NCI-H2171 (cell line): ENCODE measurements at places on chromosomes 16 and 17.

- no peak for DNase-seq
These were observed 19.4 kb upstream of the PRM1 start for GRCh38 chr16:11300560-11300892.

DNA sequence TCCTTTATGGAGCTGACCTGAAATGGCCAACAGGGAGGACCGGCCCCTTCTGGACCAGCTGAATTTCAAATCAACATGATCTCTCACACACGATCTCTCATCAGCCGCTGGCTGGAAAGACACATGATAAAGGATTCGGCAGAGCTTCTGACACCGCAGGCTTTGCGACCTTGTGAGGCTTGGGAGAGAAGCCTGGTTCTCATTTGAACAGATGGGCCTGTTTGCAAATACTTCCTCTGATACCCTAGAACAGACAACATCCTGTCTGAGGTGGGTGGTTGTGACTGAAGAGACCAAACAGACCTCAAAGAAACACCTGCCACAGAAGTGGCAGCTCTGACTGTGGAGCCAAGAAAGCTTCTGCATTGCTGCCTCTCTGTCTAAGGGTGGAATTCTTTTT is 77.9 kb upstream of the SDK2 start:
- peak; percentile 68 for DNase-seq

GRCh38 chr17:48594538-48595277 is 1.1 kb upstream of the HOXB5 start:
- no peak for DNase-seq

- DNase-seq, result no peak
These were observed 28.1 kb downstream of the HASPIN start for GRCh38 chr17:3751836-3752235.

DNA sequence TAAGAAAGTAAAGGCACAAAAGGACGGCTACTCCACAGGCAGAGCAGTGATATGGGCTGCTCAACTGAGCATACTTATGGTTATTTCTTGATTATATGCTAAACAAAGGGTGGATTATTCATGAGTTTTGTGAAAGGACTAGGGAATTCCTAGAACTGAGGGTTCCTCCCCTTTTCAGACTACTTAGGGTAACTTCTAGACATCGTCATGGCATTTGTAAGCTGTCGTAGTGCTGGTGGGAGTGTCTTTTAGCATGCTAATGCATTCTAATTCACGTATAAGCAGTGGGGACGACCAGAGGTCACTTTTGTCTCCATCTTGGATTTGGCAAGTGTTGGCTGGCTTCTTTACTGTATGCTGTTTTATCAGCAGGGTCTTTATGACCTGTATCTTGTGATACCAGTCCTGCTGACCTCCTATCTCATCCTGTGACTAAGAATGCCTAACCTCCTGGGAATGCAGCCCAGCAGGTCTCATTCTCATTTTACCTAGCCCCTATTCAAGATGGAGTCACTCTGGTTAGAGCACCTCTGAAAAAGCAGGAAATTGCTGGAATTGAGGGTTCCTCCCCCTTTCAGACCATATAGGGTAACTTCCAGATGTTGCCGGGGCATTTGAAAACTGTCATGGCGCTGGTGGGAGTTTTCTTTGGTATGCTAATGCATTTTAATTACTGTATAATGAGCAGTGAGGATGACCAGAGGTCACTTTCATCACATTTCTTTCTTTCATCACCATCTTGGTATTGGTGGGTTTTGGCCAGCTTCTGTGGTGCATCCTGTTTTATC is 388.5 kb downstream of the XYLT1 start:
- DNase-seq, result no peak

DNA sequence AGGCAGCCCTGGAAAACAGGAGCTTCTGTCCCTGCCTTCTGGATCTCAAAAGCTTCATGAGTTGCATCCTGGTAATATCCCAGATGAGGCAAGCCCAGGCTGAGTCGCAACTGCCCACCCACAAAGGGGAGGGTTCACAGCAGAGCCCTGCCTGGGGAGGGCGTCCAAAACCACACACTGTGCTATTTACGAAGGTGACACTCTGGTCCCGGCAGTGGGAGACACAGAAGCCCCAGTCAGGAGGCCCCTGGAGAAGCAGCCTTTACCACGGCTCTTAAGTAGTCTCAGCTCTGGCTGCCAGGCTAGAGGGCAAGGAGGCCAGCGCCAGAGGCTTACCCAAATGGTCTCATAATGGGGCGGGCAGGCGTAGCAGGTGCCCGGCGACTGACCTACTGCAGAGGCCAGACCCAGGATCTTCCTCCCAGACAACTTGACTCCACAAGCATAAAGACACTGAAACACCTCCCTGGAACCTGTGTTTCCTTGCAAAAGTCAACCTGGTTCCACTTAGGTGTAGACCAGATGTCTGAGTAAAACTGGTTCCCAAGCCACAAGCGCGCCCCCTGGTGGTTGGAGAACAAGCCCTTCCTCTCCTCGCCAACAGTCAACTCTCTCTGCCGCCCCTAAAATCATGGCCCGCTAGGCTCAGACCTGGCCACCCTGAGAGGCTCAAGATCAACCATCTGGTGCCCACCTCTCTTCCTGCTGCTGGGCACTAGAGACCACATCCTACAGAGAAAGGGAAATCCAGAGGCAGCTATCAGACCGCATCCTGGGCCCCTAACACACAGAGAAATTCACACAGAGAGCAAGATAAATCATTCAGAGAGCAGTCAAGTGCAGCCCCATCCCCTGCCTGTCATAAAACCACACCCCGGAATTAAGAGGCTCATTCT is 5.2 kb downstream of the AXIN2 start:
- DNase-seq, result peak; percentile 35

DNA sequence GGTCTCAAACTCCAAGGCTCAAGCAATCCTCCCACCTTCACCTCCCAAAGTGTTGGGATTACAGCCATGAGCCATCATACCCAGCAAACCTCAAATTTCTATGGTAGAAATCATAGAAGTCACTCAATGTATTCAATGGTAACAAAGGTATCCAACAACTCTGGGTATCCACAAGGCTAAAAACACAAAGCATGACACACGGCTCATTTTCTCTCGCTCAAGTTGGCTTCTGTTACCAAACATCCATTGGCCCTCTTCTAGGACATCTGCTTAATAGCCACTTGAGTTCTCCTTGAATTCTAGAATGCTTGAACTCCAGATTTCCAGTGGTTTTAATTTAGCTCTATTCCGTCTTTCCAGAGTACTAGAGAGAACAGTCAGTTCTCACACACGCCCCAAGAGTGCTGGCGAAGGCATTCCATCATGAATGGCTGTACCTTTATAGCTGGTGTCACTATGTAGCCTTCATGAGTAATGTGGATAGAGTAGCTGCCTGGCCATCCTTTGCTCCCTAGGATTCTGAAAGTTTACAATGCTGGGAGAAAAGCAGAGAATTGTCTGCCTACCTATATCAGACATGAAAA is 42.6 kb downstream of the SPAG9 start:
- no peak for DNase-seq

DNA sequence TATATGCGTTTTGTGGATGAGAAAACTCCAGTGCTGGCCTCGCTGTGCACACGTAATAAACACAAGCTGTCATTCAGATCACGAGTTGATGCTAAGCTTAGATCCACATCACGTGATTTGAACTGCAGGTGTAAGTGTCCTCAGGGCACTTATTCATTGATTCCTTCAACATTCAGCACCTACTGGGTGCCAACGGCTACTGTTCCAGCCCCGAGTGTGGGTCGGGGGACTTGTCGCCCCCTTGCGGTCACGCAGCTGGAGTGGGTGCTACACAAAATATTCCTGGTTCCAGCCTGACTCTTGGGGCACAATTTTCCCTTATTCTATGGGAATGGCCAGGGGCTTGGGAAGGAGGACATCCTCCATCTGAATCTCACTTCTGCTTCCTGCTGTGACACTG is 29.9 kb upstream of the GINS2 start:
- DNase-seq, result peak; percentile 37

- no peak for DNase-seq
These were observed 104.4 kb downstream of the VPS53 start for GRCh38 chr17:610276-610675.

GRCh38 chr16:3589441-3589921 is 12.3 kb upstream of the NLRC3 start:
- no peak for DNase-seq

DNA sequence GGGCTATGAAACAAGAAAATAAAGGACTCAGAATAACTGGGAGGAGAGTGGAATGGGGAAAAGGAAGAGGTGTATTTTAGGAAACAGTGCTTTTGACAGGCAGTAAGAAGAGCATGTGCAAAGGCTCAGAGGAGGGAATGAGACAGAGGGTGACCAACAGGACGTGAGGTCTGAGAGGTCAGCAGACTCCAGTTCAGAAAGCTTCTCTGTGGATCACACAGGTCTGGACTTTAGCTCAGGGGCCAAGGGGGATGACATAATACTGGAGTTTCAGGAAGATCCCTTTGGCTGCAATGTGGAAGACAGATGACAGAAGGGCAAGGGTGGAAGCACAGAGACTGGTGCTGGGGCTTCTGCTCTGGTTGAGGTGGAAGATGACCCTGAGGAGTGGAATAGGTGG is 489.9 kb upstream of the CDH5 start:
- DNase-seq, result no peak

DNA sequence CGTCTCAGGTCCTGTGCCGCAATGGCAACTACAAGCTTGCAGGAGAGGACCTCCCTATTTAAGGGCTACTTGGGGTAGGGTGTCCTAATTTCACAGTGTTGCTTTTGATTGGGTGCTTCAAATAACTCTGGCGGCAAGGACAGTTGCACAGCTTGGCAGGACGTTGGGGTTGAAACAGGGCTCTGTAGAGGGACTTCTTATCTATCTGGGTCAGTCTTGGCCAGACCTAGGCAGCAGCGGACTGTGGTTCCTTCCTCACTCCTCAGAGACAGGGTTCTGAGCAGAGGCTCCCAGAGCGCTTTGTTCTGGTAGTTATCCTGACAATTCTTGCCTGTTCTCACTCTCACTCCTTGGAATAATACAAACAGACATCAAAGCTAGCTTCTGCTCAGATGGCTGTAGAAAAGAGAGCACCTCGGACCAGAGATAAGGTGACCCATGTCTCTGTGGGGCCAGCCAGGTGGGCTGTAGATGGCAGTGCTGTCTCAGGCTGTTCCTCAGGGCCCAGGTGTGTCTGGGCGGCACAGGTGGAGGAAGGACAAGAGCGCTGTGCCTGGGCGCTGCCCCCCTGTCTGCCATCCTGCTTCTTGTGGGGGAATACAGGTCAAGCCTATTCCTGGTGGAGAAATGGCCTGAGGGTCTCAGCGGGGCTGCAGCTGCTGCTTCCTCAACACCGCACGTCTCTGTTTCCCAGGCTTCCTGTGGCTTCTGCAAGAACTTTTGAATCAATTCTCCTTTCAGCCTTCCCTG is 61.0 kb downstream of the PLD6 start:
- DNase-seq, result no peak

DNA sequence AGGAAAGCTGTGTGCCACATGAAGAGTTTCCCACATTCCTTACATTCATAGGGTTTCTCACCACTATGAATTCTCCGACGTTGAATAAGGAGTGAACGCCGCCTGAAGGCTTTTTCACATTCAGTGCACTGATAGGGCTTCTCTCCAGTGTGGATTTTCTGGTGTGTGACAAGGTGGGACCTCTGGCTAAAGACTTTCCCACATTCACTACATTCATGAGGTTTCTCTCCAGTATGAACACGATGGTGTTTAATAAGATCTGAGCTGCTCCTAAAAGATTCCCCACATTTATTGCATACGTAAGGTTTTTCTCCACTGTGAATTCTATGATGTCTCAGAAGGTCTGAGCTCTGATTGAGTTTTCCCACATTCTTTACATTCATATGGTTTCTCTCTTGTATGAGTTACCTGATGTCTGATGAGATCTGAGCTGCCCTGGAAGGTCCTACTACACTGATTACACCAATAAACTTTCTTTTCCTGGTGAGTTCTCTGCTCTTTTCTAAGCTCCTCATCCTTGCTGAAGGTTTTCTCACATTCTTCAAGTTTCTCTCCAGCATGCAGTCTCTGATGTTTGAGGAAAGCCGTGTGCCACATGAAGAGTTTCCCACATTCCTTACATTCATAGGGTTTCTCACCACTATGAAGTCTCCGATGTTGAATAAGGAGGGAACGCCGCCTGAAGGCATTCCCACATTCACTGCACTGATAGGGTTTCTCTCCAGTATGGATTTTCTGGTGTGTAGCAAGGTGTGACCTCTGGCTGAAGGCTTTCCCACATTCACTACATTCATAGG is 10.0 kb downstream of the ZNF594 start:
- DNase-seq, result no peak

DNA sequence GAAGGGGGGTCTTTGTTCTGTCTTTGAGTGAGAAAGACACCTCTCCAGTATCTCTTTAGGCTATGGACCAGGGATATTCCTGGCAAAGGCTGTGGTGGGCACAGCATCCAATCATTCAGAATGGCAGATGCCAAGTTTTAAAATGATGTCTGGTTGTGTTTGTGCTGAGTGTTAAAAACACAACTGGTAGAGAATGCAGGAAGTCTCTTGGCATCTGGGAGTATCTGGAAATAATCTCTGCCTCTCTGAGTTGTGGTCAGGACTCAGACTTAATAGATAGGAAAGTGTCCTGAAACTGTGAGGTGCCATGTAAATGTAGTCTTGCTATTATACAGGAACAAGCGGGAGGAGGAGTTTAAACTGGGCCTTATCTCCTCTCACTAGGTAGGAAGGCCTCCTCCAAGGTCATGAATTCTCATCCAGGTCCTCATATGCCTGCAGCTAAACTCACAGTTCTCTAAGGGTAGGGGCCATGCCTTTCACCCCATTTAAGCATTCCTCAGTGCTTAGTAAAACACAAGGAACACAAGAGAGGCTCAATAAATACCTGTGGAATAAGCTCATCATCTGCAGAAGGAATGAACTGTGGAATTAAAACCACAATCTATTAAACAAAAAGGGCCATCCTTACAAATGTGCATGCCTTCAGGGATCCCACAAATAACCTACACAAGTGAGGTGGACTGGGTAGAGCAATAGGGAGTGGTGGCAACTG is 317.6 kb downstream of the CBLN1 start:
- DNase-seq, result no peak

- DNase-seq, result no peak
These were observed 23.7 kb downstream of the PPL start for GRCh38 chr16:4913130-4913773.

GRCh38 chr17:68835071-68835470 is 120.1 kb downstream of the ABCA8 start:
- no peak for DNase-seq

- no peak for DNase-seq
These were observed 1.7 kb upstream of the TAF15 start for GRCh38 chr17:35807371-35808144.

DNA sequence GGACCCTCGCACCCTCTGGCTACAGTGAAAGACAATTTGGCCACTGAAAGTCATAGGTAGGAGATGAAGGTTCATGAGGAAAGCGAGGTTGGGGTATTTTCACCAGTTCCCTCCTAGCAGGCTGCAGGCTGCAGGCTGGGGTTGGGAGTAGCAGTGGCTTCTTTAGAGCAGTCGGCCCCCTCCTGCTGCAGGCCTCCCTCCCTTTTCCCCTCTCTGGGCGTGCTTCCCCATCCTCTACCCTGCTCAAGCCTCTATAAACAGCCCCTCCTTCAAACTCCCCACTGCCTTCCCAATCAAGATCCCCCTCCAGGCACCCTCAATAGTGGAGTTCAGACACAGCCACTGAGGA is 41.8 kb downstream of the GAS7 start:
- DNase-seq, result no peak
